ENCODE measurements at places on chromosomes 1 and 21.

DNA sequence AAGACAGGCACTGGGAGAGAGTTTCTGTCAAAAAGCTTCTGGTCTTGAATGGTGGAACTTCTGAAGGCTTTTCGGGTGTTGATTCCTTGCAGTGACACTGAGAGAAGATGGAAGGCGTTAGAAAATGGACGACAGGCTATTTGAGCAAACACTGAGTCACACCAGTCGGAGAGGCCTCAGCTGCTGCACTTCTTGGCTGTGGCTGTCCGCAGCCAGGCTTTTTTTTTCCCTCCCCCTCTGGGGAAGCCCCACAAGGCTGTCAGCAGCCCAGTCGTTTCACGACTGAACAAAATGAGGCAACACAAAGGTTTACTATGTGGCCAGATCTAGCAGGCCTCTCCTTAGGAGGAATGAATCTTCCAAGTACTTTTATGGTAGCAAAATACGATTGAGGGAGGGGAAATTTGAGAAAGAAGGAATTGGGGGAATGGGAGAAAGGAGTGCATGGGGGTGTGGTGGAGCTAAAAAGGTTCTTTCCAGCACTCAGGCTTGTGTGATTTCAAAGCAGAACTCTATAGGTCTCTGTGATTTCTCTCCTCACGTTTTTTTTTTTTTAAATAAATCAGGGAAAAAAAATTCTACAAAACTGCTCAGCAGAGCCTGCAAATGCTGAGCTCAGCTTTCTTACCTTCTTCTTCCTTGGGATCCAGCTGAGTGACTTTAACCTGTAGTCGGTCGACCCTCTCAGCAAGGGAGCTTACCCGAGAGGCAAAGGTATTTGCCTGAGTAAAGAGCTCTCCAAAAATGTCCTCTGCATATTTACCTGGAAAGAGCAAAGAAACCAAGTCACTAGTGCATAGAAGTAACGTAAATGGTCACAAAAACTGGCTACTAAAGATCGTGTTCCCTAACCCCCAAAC is 26.1 kb downstream of the GPR3 start:
- no peaks in the 10 kb centered on the region for H3K27me3 ChIP-seq
- no peak overlapping the region for H3K4me3 ChIP-seq
- DNase-seq, result peak; percentile 67
- peaks cover 23% of the 10 kb centered on the region for H3K4me1 ChIP-seq
- H3K36me3 ChIP-seq, result no peaks in the 10 kb centered on the region

DNA sequence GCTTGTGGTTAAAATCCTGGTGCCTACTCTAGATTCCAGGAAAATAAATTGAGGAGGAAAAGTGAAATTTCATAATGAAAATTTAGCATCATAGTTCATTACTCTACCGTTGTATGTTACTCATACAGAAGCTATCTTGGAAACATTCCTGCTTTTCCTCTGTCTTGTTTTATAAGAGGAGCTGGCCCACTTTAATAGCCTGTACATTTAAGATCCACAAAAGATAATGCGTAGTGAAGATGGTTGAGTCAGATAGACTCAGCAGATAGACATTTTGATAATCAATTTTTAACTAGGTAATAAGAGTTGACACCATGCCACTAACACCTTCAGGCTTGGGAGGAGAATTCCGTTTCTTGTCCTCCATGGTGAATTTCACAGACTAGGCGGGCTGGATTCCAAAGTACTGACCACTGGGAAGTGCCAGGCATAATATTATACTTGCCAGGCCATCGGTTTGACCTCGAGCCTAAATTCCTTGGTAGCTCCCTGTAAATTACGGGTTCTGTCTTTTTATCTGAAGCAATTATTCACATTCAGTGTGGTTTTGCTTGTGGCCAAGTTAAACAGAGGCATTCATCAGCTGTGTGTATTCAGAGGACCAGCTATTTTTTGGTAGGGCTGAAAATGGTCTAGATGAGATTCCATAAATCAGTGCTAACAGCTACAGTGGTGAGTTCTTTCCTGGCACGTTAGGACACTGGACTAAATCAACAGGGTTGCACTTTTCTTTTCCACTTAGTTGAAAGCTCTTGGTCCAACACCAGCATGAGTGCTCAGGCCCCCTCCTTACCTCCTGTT is 111.9 kb upstream of the KAZN start:
- H3K36me3 ChIP-seq, result no peaks in the 10 kb centered on the region
- H3K4me1 ChIP-seq, result no peaks in the 10 kb centered on the region
- no peak for DNase-seq

DNA sequence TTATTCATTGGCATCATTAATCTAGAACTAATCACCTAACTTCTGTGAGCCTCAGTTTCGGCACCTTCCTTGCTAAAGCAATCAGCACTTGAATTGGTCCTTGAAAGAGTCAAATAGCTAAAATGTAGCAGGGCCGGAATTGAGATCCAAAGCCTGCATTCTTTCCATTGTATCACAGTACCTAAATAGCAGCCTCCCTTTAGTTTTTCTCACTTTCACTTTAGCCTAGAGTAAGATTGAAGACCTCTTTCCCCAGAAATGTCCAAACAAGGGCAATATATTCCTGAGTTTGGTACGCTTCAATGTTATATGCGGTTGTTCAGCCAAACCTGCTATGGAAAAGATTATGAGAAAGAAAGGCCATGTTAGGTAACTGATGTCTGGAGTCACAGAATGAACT is 121.9 kb upstream of the BMP8A start:
- no peaks in the 10 kb centered on the region for H3K4me1 ChIP-seq
- H3K36me3 ChIP-seq, result peaks cover 9% of the 10 kb centered on the region
- no peak for DNase-seq
- no peak overlapping the region for H3K27ac ChIP-seq

- DNase-seq, result no peak
- H3K4me3 ChIP-seq, result no peak overlapping the region
- H3K27ac ChIP-seq, result no peak overlapping the region
- H3K27me3 ChIP-seq, result no peaks in the 10 kb centered on the region
- no peaks in the 10 kb centered on the region for H3K36me3 ChIP-seq
Measured at GRCh38 chr1:22208268-22208972, 65.5 kb upstream of the WNT4 start.

Data from breast epithelium (tissue), 4 donors.